K562 (cell line): ENCODE measurements at places on chromosomes 5 and 9. TPM values are rescaled to one million over a fixed set of nuclear protein-coding genes. Genes with fewer than 3 reads are reported as not detected.

DNA sequence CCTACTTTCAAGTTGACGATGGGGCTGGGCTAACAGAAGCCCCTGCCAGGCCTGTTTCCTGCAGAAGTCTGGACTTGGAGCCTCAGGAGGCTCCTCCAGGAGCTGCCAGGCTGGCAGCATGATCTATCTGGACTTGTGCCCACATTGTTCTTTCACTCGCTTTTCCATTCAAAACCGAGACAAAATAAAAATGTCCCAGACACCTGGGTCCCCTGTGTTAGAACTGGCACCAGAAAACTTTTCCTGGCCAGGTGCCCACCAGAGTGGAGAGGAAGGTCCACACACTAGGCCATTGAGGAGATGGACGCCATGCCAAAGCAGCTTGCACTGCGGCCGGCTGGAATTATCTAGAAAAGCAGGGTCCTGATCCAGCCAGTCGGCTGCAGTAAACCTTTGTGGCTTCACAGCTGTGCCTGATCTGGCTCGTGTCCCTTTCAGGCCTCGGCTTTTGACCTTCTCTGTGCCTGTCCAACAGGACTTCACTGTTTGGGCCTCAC lies 78.2 kb downstream of the GCNT1 start:
- DNase-seq = no peak

GRCh38 chr9:80995759-80996158 lies 693.6 kb downstream of the TLE1 start:
- DNase-seq = no peak

- no peak for DNase-seq
These were observed 115.6 kb downstream of the VCAN start for GRCh38 chr5:83586874-83587776.

DNA sequence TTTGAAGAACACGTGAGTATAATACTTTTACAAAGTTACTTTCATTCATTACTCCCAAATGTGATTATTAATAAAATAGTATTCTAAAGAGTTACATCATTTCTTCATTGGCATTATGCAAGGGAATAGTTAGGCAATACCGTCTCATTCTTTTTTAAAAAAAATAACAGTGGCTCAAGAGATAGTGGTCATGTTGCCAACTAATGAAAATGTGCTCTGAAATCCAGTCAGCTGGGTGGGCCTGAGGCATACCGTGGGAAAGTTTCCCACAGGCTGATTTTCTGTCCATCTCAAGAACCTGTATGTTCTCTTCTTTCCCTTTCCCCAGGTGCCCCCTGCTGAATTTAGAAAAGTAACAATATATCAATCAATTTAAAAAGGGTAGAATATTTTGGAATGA lies 40.8 kb upstream of the ROPN1L start:
- no peak for DNase-seq

DNA sequence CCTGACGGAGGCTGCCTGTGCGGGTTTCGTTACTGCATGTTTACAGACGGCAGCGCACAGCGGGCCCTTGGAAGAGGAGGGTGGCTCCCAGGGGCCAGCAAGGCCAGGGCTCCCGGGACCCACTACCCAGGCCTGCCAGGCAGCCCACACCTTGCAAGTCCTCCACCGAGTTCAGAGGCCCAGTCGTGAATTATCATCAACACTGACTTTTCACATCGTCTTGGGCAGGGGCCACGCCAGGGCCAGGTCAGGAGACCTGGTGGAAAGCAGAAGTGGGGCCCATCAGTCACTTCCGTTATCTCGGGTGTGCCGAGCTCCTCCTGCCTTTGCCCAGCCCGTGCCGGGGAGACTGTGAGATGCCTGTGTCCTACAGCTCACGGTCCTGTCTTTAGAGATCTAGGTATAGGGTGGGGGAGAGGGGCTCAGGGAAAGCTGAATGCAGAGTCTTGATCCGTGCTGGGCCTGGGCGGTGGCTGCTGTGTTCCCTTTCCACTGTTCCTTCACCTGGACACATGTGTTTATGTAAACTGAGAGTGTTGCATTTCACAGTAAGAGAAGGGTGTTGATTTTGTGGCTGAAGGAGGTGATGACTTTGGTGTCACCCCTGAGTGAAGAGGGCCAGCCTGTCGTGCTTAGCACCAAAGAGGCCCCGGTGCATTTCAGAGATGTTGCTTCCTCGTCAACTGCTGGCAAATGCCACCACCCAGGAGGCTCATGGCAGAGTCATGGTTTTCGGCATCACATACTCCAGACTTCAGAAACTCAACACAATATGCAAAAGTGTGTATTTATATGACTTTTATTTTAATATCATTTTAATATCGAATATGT lies 175.2 kb downstream of the GAPVD1 start:
- peak; percentile 37 for DNase-seq

Gene IFNK
- total RNA-seq = not detected in 2 replicates

DNA sequence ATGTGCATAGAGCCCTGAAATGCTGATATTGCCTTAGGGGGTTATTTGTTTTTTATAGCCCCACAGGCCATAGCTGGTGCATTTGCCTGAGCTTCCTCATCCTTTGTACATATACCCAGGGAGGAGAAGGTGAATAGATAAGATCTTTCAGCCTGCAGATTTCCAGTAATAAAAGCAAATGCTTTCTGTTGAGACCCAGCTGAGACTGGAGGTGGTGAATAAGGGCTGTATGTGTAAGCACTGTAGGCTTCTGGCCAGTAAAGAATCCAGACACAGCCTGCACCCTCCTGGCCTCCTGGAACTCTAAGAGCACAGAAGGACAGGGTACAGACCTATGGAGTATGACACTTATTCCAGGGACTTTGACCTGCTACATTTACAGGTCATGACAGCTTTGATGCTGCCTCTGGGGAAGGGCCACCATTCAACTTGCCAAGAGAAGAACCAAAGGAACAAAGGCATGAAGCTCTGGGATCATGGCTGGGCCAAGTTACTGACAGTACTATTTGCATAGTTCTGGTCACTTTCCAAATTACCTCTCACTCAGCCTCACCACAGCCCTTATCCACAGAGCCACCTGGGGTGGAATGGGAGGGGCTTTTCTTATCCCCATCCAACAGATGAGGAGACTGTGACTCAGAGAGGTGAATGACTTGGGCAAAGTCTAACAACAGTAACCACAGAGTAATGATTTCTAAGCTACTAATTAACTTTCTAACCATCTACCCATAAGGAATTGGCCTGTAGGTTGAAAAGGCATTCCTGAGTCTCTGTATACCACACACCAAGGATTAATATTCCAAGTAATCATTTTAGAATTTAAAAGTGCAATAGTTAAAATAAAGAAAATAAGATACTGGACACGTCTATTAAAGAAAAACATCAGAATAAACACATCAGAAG lies 604.5 kb upstream of the KLF4 start:
- DNase-seq = peak; percentile 90

- DNase-seq = no peak
These were observed 13.8 kb downstream of the CYFIP2 start for GRCh38 chr5:157279605-157280239.

DNA sequence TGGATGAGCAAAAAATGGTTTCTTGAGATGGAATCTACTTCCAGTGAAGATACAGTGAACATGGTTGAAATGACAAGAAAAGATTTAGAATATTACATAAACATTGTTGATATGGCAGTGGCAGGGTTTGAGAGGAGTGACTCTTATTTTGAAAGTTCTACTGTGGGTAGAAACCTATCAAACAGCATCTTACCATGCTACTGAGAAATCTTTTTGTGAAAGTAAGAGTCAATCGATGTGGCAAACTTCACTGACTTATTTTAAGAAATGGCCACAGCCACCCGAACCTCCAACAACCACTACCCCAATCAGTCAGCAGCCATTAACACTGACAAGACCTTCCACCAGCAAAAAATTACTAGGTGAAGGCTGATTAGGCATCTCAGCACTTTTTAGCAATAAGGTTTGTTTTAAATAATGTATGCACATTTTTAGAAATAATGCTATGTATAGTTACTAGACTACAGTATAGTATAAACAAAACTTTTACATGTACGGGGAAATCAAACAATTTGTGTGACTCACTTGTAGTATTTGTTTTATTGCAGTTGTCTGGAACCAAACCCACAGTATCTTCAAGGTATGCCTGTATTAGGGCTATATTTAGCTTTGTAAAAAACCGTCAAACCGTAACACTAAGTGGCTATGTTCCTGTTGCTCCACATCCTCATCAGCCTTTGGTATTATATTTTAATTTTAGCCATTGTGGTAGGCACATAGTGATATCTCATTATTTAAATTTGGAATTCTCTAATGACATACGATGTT lies 30.6 kb upstream of the ADAMTS6 start:
- no peak for DNase-seq

GRCh38 chr9:127447416-127448111 lies 3.6 kb downstream of the RPL12 start:
- DNase-seq = peak; percentile 35

Gene GFI1B
- total RNA-seq = 73.4 and 75.7 TPM in 2 replicates

Gene PCDHGB4
- not detected in 2 replicates for total RNA-seq

DNA sequence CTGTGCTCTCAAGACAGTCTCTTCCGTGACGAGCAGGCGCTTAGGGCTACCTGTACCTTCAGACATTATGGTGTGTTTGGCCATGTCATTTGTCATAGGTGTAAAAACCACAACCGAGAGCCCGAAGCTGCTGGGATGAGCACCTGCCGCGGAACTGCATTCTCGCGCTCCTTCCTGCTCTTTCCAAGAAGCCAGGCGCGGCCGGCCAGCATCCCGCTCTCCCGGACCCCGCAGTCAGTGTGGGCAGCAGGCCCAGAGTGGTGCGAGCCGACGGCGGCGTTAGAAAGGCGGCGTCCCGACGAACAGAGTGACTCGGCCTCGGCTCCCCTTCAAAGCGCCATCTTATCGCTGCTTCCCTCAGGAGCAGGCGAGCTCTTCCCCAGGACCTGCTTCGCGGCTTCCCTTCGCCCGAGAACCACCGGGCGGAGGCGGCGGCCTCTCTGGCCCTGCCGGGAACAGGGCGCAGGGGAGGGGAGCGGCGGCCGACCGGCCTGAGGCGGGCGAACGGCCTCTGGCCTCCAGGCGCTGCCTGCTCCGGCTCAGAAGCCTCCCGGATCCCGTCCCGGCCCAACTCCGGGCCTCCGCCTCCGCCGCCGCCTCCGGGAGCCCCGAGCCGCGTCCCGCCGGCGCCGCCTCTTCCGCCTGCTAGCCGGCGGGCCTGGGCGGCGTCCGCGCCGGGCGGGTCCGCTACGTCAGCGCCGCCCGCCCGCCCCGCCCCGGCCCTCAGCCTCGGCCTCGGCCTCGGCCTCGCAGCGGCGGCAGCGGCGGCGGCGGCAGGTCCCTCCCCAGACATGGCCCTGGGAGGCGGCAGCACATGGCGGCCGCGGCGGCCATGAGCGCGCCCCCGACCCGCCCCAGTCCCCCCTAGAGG lies at the start of gene FAM120A:
Gene FAM120A, plus strand, starts transcription at position 741 of the 871 bp plus-strand sequence. CDS start 231 bp downstream, outside the sequence.
- DNase-seq = peak; percentile 84

DNA sequence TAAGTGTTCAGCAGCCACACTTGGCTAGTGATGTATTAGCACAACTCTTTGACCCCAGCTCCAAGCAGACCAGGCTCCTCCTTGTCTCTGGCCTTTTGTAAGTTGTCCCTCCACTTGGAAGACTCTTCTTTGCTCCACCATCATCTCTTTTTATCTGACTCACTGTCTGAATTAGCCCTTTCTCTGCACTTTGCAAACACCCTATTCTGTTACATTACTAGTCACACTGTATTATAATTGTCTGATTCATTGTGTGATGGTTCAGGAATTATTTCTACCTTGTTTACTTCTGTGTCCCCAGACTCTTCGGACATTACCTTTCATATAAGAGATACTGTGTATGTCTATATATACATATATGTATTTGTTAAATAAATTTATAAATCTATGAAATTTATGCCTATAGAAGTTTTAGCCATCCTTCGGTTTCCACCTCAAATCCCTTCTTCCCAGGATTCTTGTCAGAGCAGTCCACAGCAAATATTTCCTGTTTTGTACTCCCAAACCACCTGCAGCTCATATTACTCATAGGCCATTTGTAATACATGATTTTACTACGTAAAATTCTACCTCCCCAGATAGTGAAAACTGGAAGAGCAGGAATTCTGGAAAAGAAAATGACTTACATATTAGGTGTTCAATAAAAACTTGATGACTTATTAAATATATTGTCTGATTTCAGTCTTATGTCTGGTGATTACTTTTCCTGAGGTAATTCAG lies 69.0 kb downstream of the MTAP start:
- DNase-seq = no peak

DNA sequence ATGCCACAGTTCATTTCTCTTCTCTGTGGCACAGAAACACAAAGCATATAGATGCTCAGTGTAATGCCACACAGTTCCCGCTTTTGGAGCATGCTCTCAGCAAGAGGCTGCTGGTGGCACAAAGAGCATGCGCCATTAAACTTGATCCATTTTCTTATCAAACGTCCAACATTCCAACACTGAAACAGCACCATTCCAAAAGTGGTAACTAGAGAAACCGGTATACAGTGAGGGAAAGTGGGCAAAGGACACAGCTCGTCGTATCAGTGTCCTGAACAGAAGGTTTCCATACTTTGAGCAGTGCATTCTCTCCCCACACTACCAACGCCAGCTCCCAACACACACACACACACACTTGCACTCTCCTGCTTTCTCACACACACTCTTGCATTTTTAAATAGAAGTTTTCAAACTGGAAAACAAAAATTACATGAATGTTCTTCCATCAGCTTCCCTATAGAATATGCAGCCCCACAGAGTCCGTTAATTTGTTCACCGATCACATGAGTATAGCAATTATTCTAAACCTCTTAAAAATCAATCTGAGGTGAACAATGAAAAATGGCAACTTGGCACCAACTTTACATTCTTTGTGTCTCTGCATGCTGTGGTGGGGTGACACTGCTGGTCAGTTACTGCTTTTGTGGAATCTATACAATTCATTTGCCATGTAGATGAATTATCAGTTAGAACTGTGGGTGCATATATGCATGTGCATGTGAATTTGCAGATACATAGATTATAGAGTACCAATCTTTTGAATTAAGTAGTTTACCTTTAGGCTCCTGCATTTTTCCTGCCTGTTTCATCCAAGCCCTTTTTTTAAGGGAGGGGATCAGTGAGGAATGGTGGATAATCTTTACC lies 5.7 kb downstream of the NFIB start:
- DNase-seq = no peak

DNA sequence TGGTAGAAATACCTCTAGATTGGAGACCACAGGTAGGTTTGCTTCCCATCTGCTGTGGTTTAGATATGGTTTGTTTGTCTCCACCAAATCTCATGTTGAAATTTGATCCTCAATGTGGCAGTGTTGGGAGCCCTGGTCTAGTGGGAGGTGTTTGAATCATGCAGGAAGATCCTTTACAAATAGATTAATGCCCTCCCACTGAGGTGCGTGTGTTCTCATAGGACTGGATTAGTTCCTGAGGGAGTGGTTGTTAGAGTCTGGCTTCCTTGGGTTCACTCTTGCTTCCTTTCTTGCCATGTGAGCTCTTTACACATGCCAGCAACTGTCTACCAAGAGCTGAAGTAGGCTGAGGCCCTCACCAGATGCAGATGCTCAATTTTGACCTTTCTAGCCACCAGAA lies 391.1 kb upstream of the GRIA1 start:
- no peak for DNase-seq
